ENCODE measurements at places on chromosomes 11 and 22.

- DNase-seq = no peak
Observed at GRCh38 chr11:67303835-67304411, 593 bp downstream of the SSH3 start.

- no peak for DNase-seq
Observed at GRCh38 chr11:32113200-32113919, 22.5 kb downstream of the RCN1 start.

- no peak for DNase-seq
Observed at GRCh38 chr11:75919525-75919924, 104.5 kb downstream of the UVRAG start.

- no peak for DNase-seq
Observed at GRCh38 chr11:65423516-65424204, 1.1 kb downstream of the NEAT1 start.
